ENCODE measurements at places on chromosomes 5 and 9.

DNA sequence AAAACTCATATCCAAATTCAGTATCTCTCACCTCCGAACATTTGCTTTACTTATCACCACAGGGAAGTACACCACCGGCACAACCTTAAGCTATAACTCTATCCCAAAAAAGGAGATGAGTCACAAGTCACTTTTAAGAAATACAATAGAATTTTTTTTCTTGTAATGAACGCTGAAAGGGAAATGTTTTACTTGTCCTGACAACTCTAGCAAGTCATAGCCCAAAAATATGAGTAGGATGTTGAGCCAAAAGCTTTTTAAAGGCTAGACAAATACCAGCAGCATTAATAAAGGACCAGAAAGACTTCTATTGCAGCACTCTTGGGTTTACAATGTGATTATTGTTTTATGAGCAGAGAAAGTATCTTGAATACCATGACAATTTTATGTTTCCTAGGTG, 147.3 kb upstream of the FST start:
- DNase-seq = no peak

GRCh38 chr5:158463938-158464337, 605.0 kb upstream of the CLINT1 start:
- DNase-seq = no peak

- DNase-seq = no peak
These were observed 216.3 kb downstream of the CDK5RAP2 start for GRCh38 chr9:120363697-120364096.

DNA sequence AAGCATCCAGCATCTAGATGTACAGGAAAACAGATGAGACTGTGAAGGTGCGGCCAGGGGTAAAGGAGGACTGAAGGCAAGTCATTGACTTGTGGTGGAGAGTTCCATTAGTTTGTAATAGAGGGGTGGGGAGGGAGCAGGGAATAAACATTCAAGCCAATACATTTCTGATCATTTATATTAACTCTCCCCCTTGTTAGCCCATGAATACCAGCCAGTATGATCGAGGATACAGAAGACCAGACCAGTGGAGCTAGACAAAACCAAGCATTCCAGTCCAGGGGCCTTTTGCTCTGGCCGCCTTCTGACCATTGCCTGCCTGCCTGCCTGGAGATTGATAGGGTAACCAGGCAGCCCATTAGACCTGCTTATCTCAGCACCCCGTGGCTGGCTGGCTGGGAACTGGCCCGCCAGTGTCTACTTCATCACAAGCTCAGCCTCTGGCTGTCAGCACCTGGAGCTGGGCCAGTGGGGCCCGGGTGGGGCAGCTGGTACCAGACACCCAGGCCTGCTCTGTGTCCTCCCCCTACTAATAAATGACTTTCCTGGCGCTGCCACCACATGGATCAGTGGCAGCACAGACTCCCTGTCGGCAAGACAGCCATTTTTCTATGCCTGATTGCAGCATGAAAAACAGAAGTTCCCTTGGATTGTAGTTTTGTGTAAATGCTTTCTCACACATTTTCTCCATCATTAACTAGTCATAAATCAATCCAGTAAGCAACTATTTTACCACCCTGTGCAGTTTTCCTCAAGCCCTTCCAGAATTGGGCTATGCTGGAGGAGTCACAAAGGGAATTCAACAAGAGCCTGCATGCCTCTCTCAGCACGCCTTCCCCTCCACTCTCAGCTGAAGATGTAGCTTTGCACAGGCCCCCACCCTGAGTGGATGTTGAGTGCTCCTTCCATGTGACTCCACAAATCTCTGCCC, 181.3 kb downstream of the SNCAIP start:
- no peak for DNase-seq

- no peak for DNase-seq
These were observed 118.0 kb downstream of the SPATA31D1 start for GRCh38 chr9:82106536-82106935.

DNA sequence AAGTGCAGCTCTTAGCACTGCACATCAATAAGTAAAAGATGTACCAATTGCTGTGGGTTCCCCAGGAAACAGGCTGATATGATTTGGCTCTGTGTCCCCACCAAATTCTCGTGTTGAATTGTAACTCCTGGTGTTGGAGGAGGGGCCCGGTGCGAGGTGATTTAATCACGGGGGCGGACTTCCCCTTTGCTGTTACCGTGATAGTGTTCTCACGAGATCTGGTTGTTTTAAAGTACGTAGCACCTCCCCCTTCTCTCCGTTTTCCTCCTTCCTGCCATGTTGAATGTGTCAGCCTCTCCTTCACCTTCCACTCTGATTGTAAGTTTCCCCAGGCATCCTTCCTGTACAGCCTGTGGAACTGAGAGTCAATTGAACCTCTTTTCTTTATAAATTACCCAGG, 93.2 kb upstream of the ACTBL2 start:
- DNase-seq = no peak

- DNase-seq = no peak
These were observed 165.7 kb upstream of the GPR151 start for GRCh38 chr5:146681585-146682105.

DNA sequence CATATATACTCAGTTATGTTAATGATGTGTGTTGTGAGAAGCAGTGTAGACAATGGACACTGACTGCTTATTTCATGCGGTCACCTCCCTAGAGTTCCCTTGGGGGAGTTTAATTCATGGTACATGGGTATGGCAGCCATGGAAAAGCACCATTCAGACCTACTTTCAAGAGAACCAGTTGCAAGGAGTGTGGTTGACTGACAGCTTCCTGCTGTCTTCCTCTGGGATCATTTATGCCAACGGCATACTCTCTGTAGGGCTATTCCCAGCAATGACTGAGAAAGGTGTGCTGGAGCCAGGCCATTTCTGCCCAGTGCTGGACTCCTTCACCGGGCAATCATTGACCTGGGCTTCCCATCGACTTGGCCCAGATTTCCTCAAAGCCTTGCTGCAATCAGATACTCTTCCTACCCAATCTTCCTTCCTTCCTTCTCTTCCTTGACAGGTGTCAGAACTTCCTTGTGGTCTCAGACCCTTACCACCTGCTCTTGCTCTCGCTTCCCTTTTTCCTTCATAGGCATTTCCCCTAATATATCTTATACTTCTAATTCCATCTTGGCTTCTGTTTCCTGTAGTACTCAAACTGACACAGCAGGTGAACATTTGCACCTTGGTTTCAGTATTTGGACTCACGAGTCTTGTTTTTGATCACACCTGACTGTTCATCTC, 3.4 kb upstream of the CLINT1 start:
- DNase-seq = no peak

DNA sequence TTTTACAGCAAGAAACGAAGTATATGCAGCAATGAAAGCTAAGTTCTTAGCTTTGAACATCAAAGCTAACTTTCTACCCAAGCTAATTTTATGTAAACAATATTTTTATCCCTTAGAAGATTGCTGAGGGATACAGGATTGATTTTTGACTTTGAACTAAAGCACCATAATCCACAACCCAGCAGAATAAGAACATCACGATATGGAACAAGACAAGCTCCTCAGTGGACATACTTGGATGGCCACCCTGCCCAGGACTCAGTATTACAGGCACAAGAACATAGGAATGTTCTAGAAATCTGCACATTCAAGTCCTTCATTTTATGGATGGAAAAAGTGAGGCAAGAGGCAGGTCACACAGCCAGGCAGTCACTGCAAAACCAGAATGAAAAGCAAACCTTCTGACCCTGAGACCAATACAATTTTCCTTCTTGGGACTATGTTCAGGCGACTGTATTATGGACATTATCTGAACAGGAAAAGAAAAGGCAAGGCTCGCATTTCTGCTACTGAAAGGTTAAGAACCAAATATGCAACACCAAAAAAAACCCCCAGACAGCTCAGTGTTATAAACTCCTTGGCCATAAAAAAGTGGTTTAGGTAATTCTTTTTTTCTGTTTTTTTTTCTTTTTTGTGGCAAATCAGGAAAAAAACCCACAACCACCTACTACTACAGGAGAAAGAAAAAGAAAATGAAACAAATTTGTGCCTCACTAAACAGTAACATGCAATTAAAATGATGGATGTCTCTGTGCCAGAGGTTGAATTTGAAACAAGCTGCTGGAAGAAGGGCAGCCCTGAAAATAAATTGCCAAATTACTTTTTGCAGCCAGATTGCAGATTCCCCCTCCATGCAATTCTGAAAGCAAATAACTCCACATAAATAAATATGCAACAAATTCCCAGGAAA, 25.4 kb downstream of the EPB41L4B start:
- no peak for DNase-seq

DNA sequence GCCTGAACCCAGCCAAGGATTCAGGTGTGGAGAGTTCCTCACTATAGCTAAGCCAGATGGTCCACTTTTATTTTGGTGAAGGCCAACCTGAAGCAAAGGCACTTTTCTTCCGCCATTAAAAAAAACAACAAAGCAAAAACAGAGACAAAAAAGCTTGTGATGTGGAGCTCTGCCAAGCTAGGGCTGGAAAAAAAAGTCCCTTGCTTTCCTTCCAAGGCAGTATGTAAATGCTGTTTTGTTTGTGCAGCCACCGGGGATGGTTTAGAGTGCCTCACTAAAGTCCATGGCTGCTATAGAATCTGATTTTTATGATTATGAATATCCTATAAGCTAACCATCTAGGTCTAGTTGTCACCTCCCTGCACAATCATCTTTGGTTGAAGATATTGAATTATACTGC, 14.9 kb downstream of the MEGF10 start:
- no peak for DNase-seq

DNA sequence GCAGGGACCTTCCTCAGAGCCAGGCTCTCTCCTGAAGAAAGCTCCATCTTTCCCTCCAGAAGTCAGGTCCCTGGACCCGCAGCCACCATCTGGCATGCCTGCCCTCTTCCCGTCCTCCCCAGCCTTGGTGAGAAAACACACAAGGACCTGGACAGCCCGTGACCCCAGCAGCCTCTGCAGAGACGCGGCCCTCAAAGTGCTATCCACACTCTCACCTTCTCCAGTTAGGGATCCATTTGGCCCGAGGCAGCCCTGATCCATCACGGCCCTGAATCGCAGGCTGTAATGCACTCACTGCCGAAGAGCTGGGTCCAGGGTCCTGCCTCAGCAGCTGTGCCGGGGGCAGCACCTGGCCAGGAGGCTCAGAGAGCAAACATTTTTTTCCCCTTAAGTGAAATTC, 185.1 kb downstream of the OLFM1 start:
- DNase-seq = no peak

DNA sequence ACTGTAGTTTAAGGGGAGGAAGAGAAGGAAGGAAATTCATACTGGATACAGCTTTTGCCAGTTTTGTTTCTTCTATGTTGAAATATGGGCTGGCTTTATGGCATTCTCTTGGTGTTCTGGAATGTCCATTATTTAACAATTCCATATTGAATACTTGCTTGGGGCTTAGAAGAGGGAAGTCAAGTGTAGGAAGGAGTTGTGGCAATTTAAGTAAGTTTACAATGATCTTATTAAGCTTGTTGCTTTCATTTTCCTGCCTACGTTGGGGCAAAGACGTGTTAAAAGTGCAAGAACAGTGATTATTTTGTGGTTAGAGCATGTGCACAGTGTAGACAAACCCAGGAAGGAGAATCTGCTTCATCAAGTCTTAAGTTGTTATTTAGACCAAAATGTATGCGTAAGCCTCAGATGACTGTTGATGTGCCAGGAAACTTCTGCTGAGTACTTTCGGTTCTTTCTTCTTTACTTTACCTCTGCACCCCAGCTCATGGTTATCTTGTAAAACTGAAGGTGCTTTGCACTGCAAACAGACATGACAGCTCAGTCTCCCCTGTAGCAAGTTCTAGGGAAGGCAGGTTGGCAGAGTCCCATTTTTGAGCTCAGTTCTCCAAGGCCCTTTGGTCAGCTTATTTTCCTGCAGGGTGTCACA, 75.8 kb downstream of the F2RL2 start:
- peak; percentile 35 for DNase-seq

DNA sequence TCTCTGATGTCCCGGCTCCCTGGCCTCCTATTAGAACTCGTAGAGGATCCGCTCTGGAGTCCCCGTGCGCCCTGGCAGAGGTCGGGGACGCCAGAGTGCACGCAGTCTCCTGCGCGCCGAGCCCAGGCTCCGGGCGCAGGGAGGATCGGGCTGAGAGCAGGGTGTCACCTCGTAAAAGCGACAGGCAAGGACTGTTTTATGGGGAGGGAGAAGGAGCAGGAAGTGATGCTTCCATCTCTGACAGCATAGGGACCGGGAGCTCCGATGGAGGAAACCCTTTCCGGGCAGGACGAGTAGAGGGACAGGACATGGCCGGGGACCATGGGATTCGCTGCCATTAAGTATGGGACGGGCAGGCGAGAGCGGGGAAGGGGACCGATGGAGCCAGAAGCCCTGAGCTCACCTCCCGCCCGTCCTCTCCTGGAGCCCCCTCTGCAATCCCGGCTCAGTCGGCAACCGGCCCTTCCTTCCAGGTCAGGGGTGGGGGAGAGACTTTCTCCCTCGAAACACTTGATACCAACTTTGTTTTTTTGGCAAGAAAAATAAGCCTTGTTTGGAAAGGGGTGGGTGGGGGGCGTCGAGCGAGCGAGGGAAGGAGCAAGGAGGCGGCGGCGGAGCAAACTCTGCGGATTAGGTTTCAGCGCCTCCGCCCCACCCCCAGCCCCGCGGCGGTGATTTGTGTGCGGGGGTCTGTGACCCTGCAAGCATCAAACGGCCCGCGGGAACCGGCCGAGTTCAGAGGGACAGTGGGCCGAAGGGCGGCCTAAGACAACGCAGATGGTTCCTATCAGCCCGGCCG, 12.6 kb downstream of the LMX1B start:
- DNase-seq = no peak

DNA sequence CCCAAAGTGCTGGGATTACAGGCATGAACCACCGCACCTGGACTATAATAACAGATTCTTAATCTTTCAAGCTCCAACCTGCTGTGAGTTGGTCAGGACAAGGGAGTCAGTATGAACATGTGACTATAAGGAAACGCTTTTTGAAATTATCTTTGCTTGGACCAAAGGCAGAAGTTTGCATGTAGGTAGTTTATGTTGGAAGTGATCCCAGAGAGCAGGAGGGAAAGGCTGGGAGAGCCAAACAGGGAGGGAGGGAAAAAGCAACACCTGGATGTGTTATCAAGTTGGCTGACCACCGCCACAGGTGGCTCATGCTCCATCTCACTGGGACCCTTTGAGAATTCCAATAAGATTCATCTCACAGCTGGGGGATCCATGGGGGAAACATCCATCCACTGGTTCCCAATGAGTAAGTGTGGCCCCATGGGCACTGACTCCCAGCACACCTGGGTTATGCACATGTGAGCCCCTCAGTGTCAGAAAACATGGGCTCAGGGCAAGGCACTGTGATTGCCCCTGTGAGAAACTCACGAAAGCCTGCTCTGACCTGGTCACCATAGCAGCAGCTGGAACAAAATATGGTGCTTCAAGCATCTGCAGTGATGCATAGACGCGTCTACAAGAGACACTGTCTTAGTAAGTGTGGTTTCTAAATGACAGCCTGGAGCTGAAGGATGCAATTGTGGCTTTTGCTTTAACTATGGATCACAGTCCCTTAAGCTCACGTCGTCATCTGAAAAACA, 62.1 kb downstream of the ARSB start:
- DNase-seq = no peak

GRCh38 chr9:75116306-75116705, 28.0 kb downstream of the OSTF1 start:
- DNase-seq = no peak

- no peak for DNase-seq
These were observed 128.8 kb downstream of the NR2F1-AS1 start for GRCh38 chr5:93452255-93452654.

Measured in T-helper 22 cell (primary cell).